ENCODE measurements at places on chromosomes 16 and 17. TPM values are rescaled to one million over a fixed set of nuclear protein-coding genes. Genes with fewer than 3 reads are reported as not detected.
A peak's percentile ranks its signal among the peaks of the same experiment; 100 is the strongest.

DNA sequence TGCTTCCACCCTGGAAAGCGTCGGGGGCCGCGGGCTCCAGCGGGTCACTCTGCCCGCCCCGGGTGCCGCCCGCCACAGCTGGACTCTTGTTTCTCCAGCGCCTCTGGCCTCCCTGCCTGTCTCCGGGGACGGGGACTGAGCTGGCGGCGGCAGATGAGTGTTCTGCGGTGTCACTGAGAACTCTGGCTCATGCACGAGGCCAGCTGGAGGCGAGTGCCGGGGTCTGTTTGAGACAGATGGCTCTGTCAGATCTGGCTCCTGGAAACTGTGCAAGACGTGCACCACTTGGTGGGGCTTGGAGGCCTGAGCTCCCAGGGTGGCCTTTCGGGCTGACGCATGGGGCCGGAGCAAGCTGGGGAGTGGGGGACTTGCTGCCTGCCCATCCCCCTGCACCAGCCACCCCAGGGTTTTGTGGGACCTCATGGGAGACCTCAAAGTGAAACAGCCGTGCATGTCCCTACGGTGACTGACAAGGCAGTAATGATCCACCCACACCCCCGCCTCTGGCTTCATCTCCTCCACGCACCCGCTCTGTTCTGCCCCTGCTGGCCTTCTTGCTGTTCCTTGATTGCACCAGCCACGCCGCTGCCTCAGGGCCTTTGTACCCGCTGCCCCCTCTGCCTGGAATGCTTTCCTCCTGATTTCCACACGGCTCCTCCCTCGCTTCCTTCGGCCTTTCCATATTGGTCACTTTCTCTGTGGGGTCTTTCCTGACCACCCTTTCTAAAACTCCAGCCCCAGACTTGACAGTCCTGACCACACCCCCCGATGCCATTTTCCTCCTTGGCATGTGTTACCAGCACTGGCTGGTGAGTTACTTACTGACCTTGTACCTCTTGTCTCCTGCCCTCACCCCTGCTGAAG, 174.9 kb upstream of the CIBAR2 start:
- no peaks in the 10 kb centered on the region for H3K36me3 ChIP-seq
- H3K27me3 ChIP-seq = no peaks in the 10 kb centered on the region
- no peak overlapping the region for H3K27ac ChIP-seq
- no peaks in the 10 kb centered on the region for H3K4me1 ChIP-seq

DNA sequence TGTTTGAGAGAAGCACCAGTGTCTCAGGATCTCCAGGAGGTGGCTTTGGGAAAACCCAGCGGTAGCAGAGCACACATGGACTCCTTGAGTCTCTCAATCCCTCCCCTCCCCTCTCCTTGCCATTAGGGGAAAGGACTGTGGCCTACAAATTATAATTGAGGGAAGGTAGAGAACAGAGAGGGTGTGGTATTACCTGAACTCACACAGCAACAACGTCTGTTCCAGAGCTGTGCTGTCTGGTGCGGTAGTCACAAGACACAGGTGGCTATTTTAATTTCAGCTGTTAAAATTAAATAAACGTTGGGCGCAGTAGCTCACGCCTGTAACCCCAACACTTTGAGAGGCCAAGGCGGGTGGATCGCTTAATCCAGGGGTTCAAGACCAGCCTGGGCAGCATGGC, 110.2 kb downstream of the ABCC6 start:
- H3K4me3 ChIP-seq = no peak overlapping the region
- no peak for DNase-seq
- H3K27me3 ChIP-seq = no peaks in the 10 kb centered on the region
- H3K27ac ChIP-seq = no peak overlapping the region

- H3K4me1 ChIP-seq = peaks cover 12% of the 10 kb centered on the region
- no peak overlapping the region for H3K4me3 ChIP-seq
- DNase-seq = no peak
Measured at GRCh38 chr16:11624205-11624604, 37.5 kb upstream of the LITAF start.

DNA sequence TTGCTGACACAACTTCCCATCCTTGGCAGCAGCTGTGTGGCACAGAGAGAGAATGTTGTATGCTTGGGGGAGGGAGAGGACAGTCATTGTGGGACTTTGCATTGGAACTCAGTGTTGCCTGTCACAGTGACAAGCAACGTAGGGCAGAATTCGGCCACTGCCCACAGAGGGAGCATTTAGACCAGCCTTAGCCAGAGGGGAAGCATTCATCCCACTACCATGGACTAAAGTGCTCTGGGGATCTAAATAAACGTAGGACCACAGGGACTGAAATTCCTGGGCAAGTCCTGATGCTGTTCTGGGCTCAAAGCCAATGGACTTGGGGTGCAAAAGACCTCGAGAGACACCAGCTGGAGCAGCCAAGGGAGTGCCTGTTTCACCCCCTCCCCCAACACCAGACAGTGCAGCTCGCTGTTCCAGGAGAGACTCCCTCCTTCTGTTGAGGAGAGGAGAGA, 44.9 kb downstream of the ABCA8 start:
- no peaks in the 10 kb centered on the region for H3K36me3 ChIP-seq
- H3K4me1 ChIP-seq = peaks cover 3% of the 10 kb centered on the region
- no peak overlapping the region for H3K4me3 ChIP-seq
- no peaks in the 10 kb centered on the region for H3K27me3 ChIP-seq
- no peak overlapping the region for H3K27ac ChIP-seq

DNA sequence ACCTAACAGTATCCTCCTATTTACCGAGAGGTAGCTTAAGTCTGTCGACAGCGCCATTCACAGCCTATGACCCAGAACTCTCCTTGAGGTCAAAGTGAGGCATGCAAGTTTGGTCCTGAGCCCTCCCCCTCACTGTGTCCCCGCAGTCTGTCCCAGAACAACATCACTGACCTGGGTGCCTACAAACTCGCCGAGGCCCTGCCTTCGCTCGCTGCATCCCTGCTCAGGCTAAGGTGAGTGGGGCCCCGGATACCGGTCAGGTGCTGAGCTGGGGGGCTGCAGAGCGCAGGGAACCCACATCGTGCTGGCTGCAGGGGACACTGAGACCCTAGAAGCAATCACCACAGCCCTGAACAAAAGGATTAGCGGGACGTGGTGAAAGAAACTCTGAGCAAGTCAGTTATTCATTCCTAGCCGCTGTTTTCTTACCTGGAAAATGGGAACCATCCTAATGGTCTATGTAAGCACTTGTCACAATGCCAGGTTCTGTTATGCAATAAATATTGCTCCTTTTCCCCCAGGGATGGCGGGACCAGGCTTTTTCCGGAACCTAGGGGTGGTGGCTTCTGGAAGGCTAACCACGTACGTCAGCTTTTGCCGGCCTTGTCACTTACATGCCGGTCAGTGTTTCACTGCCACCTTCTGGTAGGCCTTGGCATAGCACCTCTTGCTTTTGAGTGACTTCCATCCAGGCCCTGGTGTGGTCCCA, 23.8 kb downstream of the DEXI start:
- peaks cover 44% of the 10 kb centered on the region for H3K36me3 ChIP-seq
- peak; percentile 77 for DNase-seq
- no peak overlapping the region for H3K4me3 ChIP-seq
- peaks cover 25% of the 10 kb centered on the region for H3K4me1 ChIP-seq
- H3K27me3 ChIP-seq = no peaks in the 10 kb centered on the region

The ZNF319 gene
- 7.4 TPM for total RNA-seq

The PHAF1 gene
- total RNA-seq = 9.8 TPM

The EFNB3 gene
- not detected for total RNA-seq

The BAIAP3 gene
- 0.56 TPM for total RNA-seq

The HOXB8 gene
- 0.21 TPM for total RNA-seq

The MLX gene
- total RNA-seq = 38.3 TPM

Measured in GM12878 (cell line).